ENCODE measurements at places on chromosomes 7 and 10.

DNA sequence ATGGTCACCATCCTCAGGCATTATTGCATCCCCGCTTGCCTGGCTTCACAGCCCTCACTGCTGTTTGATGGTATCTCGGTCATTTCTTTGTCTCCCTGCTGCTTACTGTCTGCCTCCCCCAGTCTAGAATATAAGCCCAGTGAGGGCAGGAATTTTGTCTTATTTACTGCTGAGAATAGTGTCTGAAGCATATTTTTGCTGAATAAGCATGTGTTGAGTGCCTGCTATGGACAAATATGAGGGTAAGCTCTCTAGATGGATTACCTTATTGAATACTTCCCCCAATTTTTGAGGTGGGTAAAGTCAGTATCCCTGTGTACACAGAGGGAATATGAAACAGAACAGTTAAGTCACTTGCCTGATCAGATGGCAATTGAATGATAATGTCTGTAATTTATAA is 36.5 kb upstream of the CABCOCO1 start:
- no peak for DNase-seq

GRCh38 chr7:26370011-26370410 is 78.3 kb downstream of the SNX10 start:
- DNase-seq, result no peak

- no peak for DNase-seq
Measured at GRCh38 chr10:133235932-133236331, 1.7 kb upstream of the VENTX start.

GRCh38 chr10:5123886-5124285 is 29.7 kb downstream of the AKR1C3 start:
- no peak for DNase-seq

- DNase-seq, result no peak
Measured at GRCh38 chr7:111159426-111159825, 68.5 kb downstream of the LRRN3 start.

DNA sequence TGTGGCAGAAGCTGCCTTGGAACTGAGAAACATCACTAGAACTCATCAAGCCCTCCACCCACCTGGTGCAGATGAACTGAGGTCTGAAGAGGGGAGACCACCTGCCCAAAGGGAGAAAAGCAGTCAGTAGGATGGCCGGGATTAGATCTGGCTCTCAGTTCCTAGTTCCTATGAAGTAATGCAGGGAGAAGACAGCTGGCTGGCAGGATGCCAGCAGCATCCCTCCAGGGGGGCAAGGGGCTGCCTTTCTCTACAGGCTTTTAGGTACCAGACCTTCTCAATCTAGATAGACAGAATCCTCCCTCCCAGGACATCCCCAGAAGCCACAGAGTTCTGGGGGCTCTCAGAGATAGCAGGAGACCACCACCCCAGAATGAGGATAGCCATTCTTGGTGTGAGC is 7.8 kb downstream of the CRHR2 start:
- DNase-seq, result no peak

- no peak for DNase-seq
Measured at GRCh38 chr10:107994621-107995270, 830.2 kb upstream of the SORCS1 start.

GRCh38 chr10:32995066-32995622 is 37.1 kb upstream of the ITGB1 start:
- DNase-seq, result no peak

DNA sequence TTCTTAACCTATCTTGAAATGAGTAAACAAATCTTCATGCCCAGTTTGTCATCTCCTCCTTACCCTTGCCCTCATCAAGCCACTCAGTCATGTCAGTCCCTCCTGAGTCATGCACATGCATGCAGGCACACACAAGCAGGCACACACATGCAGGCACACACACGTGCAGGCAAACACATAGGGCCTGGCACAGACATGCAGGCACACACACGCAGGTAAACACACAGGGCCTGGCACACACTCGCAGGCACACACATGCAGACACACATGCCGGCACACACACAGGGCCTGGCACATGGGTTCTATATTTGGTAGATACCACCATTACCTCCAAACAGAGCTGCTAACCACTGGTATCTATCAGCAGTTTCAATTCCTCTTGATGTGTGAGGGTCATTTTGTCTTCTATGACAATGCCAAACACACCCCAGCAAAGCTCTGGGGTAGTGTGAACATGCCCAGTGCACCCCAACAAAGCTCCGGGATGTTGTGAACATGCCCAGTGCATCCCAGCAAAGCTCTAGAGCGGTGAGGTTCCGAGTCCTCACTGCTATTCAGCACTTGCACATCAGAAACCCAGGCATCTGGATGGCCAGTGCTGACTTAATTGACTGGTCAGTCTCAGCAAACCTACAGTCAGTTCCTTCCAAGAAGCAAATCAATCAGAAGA is 563.8 kb downstream of the PTPRN2 start:
- DNase-seq, result no peak

- DNase-seq, result no peak
Measured at GRCh38 chr10:37619336-37619735, 238.1 kb downstream of the ZNF248 start.

GRCh38 chr10:117363028-117363427 is 12.2 kb downstream of the PDZD8 start:
- DNase-seq, result no peak

- no peak for DNase-seq
Measured at GRCh38 chr7:17951742-17952254, 11.5 kb upstream of the SNX13 start.

- no peak for DNase-seq
Measured at GRCh38 chr7:157482025-157482424, 145.2 kb downstream of the DNAJB6 start.

Data from right hindlimb (tissue), 1 donor.